ENCODE measurements at places on chromosomes 2 and 18.

GRCh38 chr2:12183032-12183645 is 436.7 kb downstream of the LPIN1 start:
- DNase-seq, result no peak

DNA sequence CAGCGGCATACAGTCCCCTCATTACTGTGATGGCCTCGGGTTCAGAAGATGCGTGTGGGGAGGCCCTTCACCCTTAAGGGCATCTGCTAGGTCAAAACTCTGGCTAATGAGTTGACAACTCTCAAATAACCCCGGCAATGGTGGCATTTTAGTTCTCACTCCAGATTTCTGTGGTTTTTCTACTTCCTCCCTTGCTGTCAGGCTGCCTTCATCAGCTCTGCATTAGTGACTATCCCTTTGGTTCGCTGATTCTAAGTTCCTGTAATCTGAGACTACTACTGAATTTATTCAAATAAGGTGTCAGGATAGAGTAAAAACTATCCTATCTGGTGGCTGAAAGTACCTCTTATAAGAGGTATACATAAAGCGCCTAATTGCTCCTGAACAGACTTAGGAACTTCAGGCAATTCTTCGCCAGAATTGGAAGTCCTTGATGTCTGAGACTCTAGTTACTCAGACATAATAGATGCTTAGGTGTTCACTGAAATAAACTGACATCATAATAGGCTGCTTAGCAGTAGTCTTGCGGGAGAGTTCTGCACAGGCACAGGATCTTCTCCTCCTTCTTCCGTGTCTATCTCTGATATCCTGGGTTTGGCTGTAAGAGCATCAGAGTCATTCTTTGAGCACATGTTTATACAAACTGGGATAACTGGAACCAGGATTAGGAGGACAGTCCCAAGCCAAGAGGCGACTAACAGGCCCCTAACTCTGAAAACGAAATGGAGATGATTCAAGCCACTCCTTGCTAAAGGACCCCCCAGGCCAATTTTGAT is 194.5 kb downstream of the DNER start:
- DNase-seq, result no peak

GRCh38 chr2:203237346-203238238 is 1.2 kb upstream of the CYP20A1 start:
- no peak for DNase-seq

DNA sequence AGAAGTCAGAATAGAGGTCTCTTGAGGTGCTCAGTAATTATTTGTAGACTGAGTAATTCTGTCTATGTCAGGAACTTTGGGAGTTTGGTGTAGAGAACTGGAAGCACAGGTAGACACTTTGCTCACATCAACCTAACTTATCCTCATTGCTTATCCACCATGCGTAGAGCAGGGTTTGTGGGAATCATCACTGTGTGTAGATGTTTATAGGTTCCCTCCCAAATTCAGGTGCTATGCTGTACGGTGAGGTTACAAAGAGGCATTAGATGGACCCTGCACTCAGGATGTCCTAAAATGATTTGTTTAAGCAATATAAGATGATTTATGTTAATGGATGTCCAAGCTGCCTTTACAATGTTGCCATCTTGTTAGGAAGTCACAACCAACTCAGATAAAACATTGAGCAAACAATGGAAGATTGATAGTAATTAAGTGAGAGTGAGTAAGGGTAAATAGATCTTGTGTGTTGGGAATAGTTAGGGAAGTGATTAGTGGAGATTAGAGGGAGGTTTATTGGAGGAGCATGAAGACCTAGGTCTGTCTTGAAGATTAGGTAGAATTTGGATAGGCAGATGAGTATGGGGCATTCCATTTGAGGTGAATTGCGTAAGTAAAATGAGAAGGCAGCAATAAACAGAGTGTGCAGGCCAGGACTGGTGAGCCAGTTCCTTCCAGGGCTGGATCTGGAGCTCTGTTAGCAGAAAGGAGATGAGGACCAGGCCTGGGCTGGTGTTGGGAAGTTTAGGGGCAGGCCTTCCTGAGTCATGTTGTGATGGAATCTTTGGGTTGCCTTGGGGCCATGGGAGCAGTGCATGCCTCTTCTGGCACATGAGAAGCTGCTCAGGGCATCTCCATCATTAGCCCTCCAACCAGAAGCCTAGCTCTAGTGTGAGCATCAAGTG is 12.1 kb downstream of the EPAS1 start:
- DNase-seq, result no peak

DNA sequence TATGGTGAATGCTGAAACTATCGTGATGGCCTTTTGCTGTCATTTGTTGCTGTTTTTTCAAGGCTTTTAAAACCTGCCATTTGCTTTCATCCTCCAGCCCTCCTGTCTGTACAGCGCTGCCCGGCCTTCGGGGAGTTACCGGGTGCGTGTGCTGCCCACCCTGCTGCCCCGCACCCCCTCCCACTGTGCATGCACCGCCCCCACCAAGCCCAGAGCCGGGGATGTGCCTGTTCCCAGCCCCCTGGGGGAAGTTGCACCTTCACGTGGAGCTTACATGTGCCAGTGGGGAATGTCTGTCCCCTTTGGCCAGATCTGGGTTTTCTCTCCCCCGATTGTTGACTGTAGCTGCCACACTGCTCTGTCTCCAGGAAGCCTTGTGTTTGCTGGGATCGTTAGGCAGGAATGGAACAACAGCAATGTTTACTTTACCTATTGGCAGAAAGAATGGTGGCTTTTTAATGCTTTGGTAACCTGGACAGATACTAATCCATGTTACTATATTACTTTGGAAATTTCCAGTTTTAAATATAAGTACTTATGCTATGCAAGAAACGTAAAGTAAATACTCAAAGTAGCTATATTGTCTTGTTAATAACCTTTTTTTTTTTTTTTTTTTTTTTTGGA is 64.8 kb upstream of the RBM44 start:
- no peak for DNase-seq

DNA sequence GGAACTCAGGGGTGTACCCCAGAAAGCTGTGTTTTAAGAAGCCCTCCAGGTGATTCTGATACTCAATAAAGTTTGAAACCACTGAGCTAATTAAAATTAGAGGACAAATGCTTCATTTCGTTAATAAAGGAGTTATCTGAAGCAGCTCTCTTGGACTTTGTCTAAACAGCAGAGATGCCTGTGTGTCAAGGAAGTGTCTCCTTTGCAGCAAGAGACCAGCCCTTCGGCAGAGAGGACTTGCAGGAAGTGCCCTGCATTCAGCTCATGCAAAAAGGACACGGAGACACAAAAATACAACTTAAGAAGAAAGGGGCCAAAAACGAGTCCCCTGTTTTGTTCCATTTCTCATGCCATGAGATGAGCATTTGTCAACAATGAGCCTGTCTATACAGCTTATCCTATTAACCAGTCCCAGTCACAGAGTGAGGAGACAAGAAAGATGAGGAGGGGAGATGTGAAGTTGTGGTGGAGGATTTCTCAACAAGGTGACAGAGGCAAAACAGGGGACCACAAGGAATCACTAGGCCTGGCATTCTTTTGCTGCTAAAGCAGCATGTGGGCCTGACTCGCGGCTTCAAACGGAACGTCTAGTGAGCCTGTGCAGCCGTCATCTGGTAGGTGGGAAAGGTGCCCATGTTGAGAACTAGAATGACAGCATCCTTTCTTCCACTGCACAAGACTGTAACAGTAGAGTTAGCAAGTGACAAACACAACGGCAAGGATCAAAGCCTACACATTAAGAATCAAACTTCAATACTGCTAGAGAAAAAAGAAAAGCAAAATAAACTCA is 152.3 kb downstream of the ANTXR1 start:
- no peak for DNase-seq

DNA sequence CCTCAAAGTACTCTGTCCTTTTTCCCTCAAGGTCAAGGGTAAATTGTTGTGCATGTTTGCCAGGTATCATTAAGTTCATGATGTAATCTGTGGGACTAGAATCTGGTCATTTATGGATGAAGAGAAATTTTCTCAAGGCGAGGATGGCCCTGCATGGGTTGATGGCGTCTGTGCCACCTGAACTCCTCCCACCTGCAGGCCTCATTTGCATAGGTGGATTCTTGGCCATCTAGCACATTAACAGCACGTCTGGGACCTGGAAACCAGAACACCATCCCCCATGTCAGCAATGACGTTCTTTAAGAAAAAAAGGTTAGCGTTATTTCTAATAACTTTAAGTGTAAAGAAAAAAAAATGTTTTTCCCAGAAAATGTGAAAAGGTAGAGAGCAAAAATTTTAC is 145.8 kb downstream of the ESCO1 start:
- DNase-seq, result no peak

DNA sequence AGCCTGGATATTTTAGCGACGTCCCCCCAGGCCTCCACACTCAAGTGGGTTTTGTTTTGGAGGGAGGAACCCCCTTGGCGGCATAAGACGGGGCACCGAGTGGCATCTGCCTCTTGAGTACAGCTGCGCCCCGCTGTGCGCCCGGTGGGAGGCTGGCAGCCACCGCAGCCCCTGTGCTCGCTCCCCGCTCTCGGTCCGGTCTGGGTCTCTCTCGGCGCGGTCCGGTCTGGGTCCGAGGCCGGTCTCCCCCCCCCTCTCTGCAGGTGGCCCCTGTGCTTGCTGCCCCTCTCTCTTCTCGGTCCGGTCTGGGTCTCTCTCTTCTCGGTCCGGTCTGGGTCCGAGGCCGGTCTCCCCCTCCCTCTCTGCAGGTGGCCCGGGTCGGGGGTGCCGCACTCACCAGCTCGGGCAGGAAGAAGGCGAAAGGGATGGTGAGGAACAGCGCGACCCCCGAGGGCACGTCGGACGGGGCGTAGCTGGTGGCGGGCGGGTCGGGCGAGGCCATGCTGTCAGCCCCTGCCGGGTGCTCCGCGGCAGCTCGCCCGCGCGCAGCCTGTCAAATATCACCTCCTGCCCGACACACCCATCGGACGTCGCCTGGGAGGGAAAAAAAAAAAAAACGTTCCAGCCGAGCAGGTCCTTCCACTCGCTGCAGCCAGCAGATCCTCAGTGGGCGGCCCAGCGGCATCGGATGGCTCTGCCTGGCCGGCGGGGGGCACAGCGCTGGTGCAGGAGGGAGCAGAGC is at the start of gene MALL:
Gene MALL, minus strand, starts transcription at position 532 of the 742 bp plus-strand sequence. Its CDS starts 30 bp downstream, at position 502.
- DNase-seq, result peak; percentile 64

DNA sequence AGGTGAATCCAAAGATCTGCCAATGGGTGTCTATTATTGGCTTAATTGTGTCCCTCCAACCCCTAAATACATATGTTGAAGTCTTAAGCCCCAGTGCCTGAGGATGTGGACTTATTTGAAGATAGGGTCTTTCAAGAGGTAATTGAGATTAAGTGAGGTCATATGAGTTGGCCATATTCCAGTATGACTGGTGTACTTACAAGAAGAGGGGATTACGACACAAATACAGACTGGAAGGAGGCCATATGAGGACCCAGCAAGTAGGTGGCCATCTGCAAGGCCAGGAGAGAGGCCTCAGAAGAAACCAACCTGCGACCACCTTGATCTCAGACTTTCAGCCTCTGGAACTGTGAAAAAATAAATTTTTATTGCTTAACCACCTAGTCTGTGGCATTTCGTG is 121.1 kb upstream of the FN1 start:
- DNase-seq, result no peak

DNA sequence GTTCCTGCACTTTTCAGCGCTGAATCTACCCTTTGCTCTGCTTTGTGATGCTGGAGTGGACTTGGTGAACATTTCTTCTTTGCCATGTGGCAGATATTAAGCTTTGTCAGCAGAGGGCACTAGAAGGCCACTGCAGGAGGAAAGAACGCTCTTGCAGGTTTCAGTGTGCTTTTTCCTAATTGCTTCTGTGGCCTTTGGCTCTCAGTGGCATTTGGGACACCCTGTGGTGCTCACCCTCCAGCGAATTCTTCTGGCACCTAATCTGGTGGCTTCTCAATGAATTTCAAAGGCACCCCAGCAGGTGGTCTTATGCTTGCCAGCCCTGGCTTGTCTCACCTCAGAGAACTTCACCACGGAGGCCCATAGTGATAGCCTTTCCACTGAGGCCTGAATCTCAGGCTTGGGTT is 146.7 kb downstream of the MYO3B start:
- DNase-seq, result peak; percentile 78

GRCh38 chr2:156021146-156022040 is 311.1 kb downstream of the NR4A2 start:
- no peak for DNase-seq

DNA sequence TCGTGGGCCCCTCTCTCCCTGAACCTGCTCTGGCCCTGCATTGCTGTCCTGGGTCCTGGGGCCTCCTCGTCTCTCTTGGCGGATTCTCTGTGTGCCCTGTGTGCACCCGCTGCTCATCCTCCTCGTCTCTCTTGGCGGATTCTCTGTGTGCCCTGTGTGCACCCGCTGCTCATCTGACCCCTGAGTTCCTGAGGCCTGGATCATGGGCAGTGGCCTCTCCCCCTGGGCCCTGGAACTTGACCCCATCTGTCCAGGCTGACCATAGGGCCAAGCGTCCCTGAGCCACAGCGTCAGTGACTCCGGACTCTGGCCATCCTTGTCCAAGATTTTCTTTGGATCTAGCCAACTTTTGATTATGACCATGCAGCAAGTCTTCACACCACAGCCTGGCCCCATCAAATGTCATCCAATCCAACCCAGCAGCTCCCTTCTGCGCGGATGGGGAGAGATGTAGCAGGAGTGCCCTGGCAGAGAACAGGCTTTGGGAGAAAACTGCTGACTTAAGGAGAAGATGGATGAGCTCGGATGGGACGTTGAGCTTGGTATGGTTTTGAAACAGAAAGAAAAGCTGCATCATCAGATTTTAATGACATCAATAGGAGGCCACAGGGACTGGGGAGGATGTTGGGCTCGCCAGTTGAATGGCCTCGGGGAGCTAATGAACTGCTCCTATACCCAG is 455.1 kb upstream of the HS6ST1 start:
- DNase-seq, result no peak

DNA sequence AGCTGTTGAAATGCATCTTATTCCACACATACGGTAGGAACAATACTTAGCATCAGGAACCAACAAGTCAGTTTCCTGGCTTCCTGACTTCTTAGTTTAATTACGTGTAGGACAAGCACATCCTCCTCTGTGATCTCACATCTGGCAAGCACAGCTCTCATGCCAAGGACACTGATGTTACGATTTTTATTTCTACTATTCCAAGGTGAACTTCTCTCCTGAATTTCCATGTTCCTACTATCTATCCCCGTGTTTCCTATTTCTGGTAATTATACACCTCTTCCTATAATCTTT is 374.0 kb downstream of the NCKAP5 start:
- no peak for DNase-seq

GRCh38 chr2:204871231-204871953 is 326.1 kb downstream of the PARD3B start:
- no peak for DNase-seq

DNA sequence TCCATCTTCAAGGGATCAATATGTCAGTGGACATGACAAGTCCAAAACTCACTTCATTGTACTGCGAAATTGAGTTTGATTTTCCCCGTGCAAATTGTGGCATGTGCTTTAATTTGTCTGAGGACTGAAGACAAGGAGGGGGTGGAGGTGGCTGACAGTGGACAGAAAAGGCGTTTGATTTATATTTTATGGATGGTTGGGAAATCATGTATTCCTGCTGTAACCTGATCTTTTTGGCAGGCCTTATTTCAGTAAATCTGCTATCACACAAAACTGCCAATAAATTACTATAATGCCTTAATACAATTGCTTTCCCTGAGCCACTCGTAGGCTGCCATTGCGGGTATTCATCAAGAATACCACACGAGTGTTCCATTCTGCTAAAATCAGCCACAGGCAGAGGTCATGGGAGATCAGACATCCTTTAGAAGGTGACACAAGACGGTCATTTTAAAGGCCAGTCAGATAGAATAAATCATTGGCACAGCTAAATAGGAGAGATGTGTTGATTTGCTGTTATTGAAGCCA is 720.5 kb downstream of the MBD2 start:
- DNase-seq, result no peak

GRCh38 chr2:237935740-237936452 is 30.9 kb upstream of the UBE2F start:
- no peak for DNase-seq
